ENCODE measurements at places on chromosomes 7 and 10. TPM values are rescaled to one million over a fixed set of nuclear protein-coding genes. Genes with fewer than 3 reads are reported as not detected.

Gene MKLN1
- total RNA-seq, result 41.4 TPM

Gene NUDT1
- 105 TPM for total RNA-seq

Gene PTPN20
- 0.07 TPM for total RNA-seq

Gene VOPP1
- total RNA-seq, result 42.3 TPM

Gene MEIG1
- 0.91 TPM for total RNA-seq

Gene TMEM225B
- total RNA-seq, result not detected

Gene SPDYE8
- not detected for total RNA-seq

Gene AMPH
- not detected for total RNA-seq

Gene PPP1R17
- total RNA-seq, result not detected

Gene AOC1
- total RNA-seq, result not detected

Gene SLC18A3
- total RNA-seq, result not detected

Gene HOXA10
- not detected for total RNA-seq

Gene TAS2R3
- total RNA-seq, result 0.75 TPM

Gene GRID2IP
- total RNA-seq, result 0.26 TPM

Gene PGAM2
- not detected for total RNA-seq

Gene NPC1L1
- total RNA-seq, result not detected

Gene MYL10
- total RNA-seq, result not detected

Gene FAM25C
- total RNA-seq, result not detected
